ENCODE measurements at places on chromosomes 6 and 20.

GRCh38 chr6:111175109-111175508 lies 87.8 kb downstream of the SLC16A10 start:
- DNase-seq: no peak

- no peak for DNase-seq
Observed at GRCh38 chr6:36102853-36103252, 27.5 kb upstream of the MAPK13 start.

DNA sequence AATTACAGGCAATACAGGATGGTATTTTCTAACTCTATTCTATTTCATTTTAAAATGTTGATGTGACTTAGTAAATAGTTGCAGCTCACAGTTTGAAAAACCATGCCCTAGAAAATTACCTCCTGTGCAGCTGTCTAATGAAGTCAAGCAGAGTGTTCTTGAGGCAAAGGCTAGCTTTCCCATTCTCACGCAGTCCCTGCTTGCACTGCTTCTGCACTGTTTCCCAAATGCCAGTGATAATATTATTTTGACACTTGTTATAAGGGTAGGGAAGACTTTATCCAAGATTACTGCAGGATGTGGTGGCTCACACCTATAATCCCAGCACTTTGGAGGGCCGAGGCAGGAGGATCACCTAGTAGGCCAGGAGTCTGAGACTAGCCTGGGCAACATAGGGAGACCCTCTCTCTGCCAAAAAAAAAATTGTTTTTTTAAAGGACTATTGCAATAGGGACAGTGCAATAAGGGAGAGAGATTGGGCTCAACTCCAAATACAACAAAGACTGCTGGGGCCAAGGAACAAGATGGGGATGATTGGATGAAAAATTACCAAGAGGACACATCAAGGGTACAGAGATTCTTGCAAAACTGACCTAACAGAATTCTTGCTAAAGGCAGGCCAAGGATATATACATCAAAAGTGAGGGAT lies 196.1 kb downstream of the LY86 start:
- DNase-seq: no peak

- no peak for DNase-seq
Observed at GRCh38 chr6:22036275-22036674, 260.6 kb downstream of the PRL start.

GRCh38 chr6:170522565-170523183 lies 30.4 kb downstream of the PSMB1 start:
- DNase-seq: no peak

GRCh38 chr6:84344005-84344404 lies 116.6 kb upstream of the CEP162 start:
- no peak for DNase-seq

- DNase-seq: no peak
Observed at GRCh38 chr6:97654674-97655073, 371.7 kb upstream of the MMS22L start.

GRCh38 chr6:64516393-64516792 lies 880.8 kb downstream of the PHF3 start:
- DNase-seq: no peak

DNA sequence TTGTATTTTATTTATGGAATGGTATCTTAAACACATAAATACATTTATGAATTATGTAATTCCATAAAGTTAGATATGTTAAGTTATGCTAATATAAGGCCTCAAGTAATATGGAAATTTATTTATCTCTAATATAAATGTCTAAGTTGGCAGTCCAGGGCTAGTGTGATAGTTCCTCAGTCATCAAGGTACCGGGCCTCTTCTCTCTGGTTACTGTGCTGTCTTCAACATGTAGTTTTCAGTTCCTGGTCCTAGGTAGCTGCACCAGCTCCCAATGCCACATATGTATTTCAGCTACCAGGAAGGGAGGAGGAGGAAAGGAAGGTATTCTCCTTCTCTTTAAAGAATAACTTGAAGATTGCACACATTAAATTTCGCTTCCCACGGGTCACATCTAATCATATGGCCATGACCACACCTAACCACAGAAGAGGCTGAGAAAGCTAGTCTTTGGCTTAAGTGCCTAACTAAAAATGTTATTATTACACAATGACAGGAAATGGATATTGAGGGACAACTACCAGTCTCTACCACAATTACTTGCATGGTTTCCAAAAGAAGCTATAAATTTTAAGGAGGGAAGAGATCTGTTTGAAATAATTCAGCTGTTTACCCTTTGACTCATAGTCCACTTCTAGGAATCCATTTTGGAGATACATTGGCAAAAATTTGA lies 68.6 kb downstream of the BCKDHB start:
- DNase-seq: no peak

DNA sequence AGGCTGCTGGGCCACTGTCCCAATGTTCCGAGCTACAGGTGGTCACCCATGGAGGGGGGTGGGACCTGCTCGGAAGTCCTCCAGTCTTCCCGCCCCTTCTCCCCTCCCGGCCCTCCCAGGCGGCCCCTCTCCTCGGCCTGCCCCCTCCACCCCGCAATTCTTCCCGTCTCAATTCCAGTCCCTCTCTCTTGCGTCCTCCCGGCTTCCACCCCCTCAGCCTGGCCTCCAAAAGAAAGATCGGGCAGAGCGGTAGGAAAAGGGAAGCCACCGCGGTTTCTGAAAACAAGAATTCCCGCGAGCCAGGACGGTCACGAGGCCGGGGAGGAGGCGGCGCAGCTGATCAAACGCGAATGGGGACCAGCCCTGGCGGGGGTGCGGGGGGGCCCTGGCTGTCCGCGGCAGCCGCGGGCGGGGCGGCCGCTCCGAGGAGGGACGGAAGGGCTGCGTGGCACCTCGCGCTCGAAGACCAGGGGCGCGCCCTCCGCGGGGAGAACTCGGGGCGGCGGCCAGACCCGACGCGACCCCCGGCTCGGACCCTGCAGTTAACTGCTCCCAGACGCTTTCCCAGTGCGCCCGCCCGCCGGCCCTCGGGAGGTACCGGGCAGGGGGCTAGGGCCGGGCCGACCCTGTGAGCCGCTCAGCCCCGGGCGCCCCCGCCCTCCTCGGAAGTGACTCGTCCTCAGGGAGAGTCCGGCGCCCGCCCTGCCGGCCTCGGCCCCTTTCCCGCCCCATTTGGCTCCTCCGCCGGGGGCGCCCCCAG lies 1.0 kb downstream of the PXDC1 start:
- DNase-seq: no peak

DNA sequence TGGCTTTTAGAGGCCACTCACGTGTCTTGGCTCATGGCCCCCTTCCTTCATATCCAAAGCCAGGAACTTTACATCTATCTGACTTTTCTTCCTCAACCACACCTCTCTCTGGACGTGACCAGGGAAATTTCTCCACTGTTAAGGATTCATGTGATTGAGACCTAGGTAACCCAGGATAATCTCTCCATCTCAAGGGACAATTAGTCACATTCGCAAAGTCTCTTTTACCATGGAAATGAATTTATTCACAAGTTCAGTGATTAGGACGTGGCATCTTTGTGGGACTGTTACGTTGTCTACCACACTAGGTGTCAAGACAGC lies 227.5 kb upstream of the RAB32 start:
- DNase-seq: no peak

DNA sequence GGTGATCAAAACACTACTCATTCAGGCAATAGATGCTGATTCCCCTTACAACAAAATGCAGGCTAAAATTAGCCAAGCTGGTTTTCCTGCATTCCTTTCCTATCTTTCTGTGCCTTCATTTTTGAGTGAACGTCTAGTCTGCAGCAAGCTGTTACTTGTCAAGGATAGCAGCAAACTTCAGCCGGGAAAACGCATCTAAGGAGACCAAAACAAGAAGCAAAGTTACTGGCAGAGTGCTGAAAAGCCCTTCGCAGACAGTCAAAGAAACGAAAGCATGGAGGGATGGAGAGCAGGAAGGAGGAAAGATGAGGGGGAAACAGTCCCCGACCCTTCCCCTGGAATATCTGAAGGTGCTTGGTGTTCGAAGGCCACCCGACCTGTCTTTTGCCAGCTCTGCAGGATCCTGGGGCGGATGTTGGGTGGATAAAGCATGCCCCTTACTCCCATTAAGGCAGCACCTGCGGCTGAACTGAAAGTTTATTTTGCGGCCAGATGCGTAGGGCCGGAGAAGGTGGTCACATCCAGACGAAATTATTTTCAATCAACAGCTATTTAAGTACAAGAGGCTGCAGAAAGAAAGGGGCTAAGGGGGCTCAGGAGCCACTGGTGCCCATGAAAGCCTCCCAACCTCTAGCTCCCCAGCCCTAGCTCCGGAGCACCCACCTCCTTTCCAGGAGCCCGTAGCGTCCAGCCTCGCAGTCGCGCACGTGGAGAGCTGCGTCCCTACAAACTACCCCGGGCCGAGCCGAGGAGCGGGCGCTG lies 538 bp downstream of the FERMT1 start:
- DNase-seq: no peak

DNA sequence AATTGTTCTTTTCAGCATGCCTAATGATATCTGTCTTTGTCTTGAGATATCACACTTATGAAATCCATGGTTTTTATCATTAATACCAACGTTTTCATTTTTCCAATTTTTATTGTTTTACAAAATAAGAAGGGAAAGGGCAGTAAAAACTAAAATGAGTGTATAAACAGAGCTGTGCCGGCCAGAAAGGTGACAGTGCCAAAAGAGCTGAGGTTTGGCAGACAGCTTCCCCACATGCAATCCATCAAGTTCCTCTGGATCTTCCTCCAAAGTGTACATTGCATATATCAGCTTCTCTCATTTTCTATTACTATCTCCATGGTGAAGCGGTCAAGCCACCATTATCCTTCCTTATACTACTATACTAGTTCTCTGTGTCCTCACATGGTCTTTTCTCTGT lies 10.1 kb upstream of the TMEM244 start:
- DNase-seq: no peak

DNA sequence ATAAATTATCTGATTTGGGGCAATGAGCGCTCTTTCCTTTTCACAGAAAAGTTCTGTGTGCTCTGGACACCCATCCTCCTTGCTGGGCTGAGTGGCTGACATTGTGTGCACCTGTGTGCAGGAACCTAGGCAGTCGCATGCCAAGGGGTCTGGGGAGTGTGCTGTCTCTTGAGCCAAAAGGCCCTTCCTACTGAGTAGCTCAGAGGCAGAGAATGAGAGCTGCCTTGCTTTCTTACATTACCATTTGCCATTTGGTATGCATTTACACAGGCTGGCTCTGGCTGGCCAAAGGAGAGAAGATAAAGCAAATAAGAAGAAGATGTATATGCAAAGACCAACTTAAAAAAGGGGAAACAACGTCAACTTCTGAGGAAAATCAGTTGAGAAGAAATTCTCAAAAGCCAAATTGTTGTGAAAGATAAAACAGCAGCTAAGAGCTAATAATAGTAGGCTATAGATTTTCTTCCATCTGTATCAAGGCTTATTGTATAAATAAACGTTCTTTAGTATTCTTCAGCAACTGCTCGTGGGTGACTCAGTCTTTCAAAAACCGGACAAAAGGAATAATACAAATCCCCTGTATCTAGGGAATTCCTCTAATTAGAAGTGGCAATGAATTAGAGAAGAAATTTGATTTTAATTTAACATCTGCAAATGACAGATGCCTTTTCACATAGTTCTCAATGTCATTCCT lies 121.9 kb downstream of the INSM1 start:
- DNase-seq: no peak

- DNase-seq: no peak
Observed at GRCh38 chr6:169830876-169831275, 79.5 kb downstream of the ERMARD start.

DNA sequence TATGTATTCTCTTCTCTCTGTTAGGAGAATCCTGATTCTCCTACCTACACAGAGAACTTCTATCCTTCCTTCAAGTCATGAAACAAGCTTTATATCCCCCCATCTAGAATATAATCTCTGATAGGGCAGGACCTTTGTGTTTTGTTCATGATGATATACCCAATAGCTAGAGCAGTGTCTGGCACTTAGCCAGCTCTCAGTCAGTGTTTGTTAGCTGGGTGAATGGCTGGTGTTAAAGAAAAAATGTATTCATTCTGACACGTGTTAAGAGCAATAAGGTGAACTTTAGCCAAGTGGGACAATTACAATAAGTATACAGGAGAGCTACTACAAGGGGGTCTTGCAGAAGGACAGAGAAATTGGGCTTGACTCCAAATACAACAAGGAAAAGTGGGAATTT lies 34.3 kb upstream of the TNFRSF21 start:
- no peak for DNase-seq

DNA sequence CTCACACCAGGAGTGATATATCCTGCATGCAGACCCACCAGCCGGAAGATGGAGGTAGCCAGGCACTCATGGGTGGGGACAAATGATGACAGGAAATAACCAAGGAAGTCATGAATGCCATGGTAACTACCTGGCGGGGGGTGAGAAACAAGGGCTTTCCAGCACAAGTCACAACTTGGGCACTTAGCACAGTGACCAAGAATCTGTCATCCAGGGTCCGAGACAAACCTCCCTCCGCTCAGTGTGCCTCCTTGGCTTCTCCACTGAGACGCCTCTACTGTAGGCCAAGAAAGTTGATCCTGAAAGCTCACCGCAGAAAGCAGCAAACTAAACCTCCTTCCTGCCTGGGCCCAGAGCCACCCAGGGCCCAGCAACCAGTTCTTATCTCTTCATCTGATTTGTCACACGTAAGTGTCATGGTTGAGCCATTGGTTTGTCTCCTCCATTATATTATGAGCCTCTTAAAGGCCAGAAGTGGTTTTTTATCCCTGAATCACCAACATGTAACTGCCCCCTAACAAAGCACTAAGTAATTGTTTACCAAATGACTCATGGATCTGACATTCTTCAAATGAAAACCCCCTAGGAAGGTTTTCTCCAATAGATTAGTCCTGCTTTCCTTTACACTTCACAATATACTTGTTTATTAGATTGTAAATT lies 84.3 kb upstream of the TAB2 start:
- peak; percentile 59 for DNase-seq

GRCh38 chr20:9635750-9636149 lies 121.4 kb downstream of the LAMP5 start:
- DNase-seq: no peak

GRCh38 chr6:169543704-169544103 lies 158.1 kb downstream of the WDR27 start:
- DNase-seq: no peak

DNA sequence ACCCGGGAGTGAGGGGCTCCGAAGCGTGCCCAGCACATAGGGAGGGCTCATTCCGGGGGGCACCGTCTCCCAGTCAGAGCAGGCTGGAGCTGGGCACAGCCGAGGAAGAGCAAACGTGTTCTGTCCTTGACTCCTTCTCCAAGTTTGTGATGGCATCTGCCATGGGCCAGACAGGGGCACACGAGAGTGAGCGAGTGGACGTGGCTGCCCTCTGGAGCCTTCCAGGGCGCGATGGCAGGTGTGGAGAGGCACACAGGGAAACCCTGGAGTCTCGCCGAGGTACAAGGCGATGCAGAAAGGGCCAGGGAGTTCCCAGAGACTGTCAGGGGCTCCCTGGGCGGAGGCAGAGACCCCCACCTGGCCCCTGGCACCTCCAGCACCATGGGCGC lies 9.9 kb upstream of the GATA5 start:
- no peak for DNase-seq

- no peak for DNase-seq
Observed at GRCh38 chr6:50143011-50143719, 93.4 kb upstream of the DEFB112 start.

GRCh38 chr20:62850333-62850974 lies 11.2 kb downstream of the TCFL5 start:
- no peak for DNase-seq

All from activated CD4-positive, alpha-beta T cell treated with anti-CD3 and anti-CD28 coated beads, Interleukin-2, amount 10 ng/mL, durations not matched to agents 7 days and 5 days (primary cell).